T-helper 2 cell (primary cell): ENCODE measurements at places on chromosomes 4 and X.

- no peak for DNase-seq
These were observed 107.6 kb downstream of the ATXN3L start for GRCh38 chrX:13212191-13212651.

DNA sequence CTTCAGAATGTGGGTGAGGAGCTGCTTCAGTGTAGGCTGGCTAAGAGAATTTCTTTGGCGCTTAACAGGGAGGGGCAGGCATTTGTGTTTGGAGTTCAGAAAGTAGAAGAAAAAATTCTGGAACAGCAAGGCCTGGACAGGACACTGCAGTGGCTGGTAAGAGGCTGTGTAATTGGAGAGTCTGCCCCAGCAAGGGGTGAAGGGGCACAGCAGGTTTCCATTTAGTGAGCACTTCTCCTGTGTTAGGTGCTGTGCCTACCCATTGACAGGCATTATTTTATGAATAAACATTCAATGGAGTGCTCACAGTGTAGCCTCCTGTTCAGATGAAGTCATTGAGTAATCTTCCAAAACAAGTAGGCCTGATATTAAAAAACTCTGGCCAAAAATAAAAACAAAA lies 10.7 kb upstream of the CPE start:
- no peak for DNase-seq

DNA sequence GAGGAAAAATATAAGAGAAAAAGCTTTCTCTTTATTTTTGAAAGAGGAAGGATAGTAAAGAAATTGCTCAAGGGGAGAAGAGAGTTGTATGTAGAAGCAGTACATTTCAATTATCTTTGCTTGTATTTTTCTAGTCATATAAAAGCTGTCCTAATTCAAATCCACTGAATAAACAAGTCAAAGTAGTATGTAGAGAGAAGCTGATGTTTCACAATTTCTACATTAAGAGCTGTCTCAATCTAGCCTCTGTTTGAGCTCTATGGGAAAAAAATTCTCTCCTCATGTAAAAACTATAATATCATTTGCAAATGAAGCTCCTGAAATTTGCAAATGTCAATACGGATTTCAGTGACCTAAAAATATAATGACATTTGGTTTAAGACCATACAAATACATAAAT lies 52.6 kb downstream of the CHM start:
- no peak for DNase-seq

GRCh38 chr4:8451440-8452182 lies 11.0 kb downstream of the TRMT44 start:
- DNase-seq: no peak

- no peak for DNase-seq
These were observed 642.6 kb downstream of the IL1RAPL1 start for GRCh38 chrX:29229802-29230201.

DNA sequence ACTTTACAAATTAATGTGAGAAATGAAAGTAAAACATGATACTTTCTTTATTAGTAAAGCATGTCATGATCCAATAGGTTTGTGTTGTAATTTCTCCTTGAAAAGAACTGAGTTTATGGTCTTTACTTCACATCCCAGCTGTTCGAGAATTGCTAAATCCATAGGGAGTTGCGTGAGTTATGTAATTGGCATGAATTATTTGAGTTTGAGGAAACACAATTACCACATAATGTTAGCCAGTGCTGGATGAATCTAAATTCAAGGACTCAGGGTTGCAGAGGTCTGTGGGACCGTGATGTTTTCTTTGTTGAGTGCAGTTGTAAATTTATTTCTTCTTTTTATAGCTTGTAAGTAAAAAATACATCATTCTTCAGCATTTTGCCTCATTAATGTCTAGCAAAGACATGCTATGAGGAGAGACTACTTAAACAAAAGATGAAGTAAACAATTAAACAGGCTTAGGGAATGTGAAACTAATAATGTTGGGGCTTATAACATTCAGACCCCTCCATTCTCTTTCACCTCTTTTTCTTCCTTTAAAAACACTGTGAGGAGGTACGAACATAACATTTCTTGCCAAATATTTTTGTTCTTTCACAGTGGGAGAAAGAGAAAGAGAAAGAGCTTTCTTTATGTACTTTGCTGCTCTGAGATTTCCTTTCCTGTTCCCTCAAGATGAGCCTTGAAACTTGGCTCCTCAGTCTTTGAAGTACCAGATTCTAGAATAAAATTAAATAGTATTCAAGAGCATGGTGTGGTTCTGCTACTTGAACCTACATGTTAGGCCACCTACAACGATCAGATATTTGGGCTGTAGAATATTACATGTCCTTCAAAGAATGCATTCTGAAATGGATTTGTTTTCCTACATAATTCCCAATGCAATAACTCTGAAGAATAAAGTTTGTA lies 159.6 kb upstream of the ANK2 start:
- DNase-seq: no peak

GRCh38 chr4:106358899-106359298 lies 9.7 kb downstream of the GIMD1 start:
- DNase-seq: no peak

DNA sequence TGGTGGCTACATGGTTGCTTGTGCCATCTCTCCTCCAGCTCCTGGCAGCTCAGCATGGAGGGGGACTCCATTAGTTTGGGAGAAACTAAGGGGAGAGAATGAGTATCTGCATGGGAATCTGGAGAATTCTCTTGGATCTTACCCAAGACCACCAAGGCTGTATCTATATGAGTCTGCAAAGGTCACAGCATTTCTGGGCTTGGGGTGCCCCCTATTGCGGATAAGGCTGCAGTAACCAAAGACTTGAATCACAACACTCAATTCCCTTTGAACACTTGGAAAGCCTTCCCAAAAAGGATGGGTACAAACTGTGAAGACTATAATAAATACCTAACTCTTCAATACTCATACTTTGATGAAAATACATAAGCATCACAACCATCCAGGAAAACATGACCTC lies 623.5 kb upstream of the NR3C2 start:
- no peak for DNase-seq

DNA sequence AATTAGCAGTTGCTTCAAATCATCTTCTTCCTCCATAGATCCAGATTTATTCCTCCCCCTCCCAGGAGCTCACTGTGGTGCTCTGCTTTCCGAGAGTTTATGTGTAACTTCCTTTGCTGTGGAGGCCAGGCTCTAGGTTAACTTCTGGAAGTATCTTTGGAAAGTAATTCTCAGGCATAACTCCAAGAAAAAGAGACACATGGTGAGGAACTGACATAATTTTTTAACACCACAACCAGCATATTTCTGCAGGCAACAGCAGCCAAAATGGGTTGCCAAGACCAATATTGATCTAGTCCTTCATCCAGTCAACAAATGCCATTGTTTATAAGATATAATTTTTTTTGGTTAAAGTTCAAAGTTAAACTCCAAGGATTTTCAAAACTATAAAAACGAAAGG lies 114.5 kb upstream of the RBPJ start:
- DNase-seq: no peak

GRCh38 chrX:19832191-19832965 lies 55.0 kb downstream of the SH3KBP1 start:
- DNase-seq: no peak
